Astrocyte (in vitro differentiated cells and primary cell): ENCODE measurements at places on chromosomes 7 and 10. TPM values are rescaled to one million over a fixed set of nuclear protein-coding genes. Genes with fewer than 3 reads are reported as not detected.

Gene CHPF2
- total RNA-seq, result 84.7 and 101 TPM in 2 replicates

Gene MYOZ1
- total RNA-seq, result 2.2 TPM in 2 replicates

Gene CALN1
- total RNA-seq, result not detected in 2 replicates

- H3K4me1 ChIP-seq, result peaks cover 10% of the 10 kb centered on the region
- no peak overlapping the region for H3K4me3 ChIP-seq
- no peaks in the 10 kb centered on the region for H3K36me3 ChIP-seq
- H3K27ac ChIP-seq, result no peak overlapping the region
- no peak for DNase-seq
These were observed 28.5 kb upstream of the TOMM7 start for GRCh38 chr7:22851145-22851544.
